HCT116 (cell line): ENCODE measurements at places on chromosomes 2 and 18. TPM values are rescaled to one million over a fixed set of nuclear protein-coding genes. Genes with fewer than 3 reads are reported as not detected.

Gene CACNB4
- total RNA-seq: 2.0 TPM

Gene PRKAG3
- not detected for total RNA-seq

Gene PRADC1
- 8.6 TPM for total RNA-seq

Gene TCF7L1
- 10.3 TPM for total RNA-seq

Gene SERPINB3
- total RNA-seq: not detected

Gene LINC00305
- not detected for total RNA-seq

Gene DOCK10
- total RNA-seq: 0.54 TPM

Gene CERKL
- 0.66 TPM for total RNA-seq

Gene ERFE
- 17.3 TPM for total RNA-seq

Gene SLC35G4
- not detected for total RNA-seq

Gene ASPRV1
- 1.1 TPM for total RNA-seq

Gene ABCG8
- 0.05 TPM for total RNA-seq

GRCh38 chr2:207681431-207681830, 30.0 kb upstream of the CCNYL1 start:
- DNase-seq: no peak

DNA sequence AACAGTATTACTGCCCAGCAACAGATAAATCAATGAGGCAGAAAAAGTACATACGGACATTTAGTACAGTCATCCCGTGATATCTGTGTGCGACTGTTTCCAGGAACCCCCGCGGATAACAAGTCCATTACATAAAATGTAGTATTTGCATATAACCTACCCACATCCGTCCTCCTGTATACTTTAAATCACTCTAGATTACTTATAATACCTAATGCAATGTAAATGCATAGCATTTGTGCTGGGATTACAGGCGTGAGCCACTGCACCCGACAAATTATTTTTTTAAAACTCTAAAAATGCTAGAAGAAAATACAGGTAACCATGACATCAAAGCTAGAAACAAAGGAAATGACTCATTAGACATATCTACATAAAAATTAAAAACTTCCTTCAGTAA, 91.6 kb downstream of the FAM161A start:
- DNase-seq: no peak

- peak; percentile 13 for DNase-seq
Observed at GRCh38 chr2:173752152-173752551, 213.0 kb downstream of the SP3 start.

GRCh38 chr2:119197529-119198239, 25.9 kb upstream of the STEAP3 start:
- DNase-seq: no peak

DNA sequence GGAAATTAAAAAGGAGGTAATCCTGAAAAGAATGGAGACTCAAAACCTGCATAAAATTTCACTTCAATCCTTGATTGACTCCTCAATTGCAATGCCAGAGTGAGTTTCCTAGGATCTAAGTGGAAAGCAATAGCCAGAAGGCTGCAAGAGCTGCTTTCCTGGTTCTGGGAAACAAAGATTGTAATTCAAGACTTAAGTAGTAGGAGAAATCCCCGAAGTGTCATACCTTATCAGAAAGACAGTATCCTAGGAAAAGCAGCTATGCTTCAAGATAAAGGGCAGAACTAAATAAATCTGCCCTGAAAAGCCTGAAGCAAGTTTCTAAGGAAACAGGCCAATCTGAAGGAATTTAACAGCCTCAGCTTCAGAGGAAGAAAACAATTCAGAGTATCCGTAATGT, 390.2 kb downstream of the DSC3 start:
- DNase-seq: no peak

DNA sequence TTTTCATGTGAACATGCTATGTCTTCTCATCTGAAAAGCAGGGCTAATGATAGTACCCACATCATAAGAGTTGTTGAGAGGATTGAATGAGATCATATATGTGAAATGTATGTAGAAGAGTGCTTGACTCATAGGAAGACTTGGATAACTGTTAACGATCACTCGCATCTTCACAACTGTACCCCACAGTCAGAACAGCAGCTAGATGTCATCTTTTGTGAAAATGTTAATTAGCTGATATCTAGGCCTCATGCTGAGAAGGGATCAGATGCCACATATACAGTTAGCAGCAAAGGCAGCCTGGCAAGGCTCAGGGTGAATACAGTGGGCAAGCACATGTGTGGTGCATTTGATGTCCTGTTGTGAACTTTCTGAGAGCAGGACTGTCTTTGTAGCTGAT, 24.2 kb downstream of the MAP3K20 start:
- no peak for DNase-seq

DNA sequence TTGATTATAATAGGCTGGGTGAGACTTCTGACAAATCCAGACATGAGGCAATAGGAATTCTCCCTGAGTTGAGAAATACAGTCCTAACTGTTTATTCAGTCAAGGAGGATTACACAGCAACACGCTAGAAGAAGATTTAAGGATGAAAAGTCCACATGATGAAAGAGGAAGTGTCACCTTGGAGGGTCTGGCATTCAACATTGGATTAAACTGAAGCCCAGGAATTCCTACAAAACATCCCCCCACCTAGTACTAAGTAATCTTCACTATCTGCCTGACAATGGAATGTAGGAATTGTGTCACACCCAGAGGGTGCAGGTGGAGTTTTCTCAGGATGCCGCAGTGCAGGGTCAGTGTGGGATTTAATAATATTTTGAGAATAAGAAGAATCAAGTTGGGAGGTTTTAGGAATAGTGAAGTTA, 142.4 kb downstream of the SOCS6 start:
- no peak for DNase-seq

DNA sequence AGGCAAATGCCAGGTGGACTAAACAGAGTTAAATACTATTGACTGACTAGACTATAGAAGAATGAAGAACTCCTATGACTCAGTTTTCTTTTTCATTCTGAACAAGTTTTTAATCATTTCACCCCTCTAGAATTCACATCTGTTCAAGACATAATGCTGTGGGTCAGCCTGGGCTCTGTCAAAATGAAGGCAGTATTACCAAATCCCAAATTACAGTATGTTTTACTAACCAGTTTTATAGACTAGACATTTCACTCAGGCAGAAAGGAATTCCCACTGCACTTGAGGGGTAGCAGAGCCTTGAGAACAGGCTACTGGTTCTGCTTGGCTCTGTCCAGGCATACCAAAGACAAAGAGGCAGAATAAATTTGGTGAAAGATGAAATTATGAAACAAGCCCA, 511.7 kb downstream of the EPHA4 start:
- DNase-seq: no peak

DNA sequence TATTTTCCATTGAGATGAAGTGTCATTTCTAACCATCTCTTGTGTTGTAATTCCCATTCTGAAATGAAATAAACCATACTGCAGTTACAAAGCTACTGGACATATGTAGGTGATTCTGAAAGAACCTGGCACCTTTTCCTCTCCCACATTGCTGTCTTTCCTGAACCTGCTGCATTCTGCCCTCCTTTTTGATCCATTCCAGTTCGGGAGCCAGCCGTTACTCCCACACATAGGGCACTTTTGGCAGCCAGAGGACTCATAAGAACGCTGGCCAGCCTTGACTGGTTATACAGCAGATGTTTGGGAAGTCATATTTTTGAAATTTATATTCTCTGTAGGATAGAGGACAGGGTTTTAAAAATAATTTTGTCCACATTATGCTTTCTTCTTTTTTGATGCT, 369.8 kb upstream of the CDH7 start:
- DNase-seq: no peak

- no peak for DNase-seq
Observed at GRCh38 chr2:73117441-73117840, 4.7 kb upstream of the RAB11FIP5 start.

DNA sequence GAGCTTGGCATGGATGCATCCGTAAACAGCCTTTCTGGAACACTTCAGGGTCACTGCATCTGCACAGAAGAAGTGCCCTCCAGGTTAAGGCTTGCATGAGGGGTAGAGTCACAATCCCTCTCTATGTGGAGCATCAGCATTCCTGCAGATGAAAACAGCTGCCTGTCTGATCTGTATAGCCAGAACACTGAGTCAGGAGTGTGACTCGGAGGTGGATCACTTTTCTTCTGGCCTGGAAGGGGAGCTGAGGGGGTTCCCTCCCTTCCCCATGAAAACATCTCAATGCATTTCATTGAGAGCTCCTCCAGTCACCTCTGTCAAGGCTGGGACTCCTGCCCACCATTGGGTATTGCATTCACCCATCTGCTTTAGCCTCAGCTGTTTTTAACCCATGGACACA, 72.5 kb upstream of the SERPINE2 start:
- peak; percentile 31 for DNase-seq

DNA sequence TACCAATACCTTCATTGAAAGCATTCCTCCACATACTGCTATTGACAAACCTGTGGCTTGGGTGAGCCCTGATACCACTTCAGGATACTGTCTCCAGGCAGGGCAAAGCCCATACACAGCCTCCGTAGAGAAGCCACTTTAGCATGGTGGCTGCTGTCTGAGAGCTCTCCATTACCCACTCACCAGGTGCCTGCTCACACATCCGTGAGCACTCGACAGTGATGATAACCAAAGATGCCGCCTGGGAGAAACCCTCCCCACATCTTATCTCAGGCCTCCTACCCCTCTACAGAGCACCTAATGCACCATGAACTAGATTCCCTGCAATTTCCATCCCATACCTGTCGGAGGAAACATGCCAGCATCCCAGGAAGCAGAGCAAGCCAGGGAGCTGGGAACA, 57.6 kb upstream of the KLHL29 start:
- no peak for DNase-seq

DNA sequence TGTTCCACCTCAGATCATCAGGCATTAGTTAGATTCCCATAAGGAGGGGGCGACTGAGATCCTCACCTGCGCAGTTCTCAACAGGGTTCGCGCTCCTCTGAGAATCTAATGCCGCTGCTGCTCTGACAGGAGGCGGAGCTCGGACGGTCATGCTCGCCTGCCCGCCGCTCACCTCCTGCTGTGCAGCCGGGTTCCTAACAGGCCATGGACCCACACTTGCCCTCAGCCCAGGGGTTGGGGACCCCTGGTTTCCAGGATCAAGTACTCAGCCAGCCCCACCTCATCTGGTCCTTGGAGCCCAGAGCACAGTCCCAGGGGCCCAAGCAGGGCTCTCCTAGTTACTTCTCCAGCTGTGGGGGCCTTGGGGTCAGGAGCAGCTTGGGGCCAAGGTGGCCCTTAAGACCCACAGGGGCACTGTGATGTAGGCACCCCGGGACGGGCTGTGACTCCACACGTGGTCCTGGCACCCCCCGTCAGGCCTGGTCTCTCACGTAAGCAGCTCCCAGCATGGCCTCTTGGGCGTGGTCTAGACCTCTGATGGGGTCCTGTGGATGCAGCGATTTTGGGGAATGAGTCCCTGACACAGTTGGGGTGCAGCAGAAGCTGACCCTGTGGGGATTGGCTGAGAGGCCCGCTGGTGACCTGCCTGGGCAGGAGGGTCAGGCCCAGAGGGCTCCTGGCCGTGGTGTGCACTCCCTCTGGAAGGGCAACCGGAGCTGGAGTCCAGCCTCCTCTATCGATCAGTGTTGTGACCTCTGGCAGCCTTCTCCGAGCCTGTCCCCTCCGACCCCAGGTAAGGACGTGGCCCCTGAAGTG, 28.3 kb upstream of the OTOS start:
- no peak for DNase-seq

DNA sequence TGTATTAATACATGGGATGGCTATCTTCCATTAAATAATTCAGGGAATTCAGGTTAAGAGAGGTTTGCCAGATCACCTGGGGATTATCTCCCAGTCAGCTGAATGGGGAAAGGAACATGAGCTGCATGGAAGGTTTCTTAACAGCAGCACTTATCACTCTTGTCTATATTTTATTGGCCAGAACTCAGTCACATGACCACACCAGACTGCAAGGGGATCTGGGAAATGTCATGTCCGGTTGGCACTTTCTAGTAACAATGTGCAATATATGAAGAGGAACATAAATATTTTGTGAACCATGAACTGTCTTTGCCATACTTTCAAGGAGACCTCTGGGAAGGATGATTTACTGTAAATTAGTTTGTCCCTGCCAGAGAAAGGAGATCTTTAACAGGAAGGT, 599.1 kb downstream of the SLC4A3 start:
- no peak for DNase-seq

GRCh38 chr18:5717256-5717655, 173.5 kb upstream of the EPB41L3 start:
- no peak for DNase-seq

- DNase-seq: no peak
Observed at GRCh38 chr2:107466241-107466640, 360.5 kb upstream of the RGPD4 start.

- DNase-seq: no peak
Observed at GRCh38 chr18:78494204-78495085, 485.2 kb upstream of the SALL3 start.

DNA sequence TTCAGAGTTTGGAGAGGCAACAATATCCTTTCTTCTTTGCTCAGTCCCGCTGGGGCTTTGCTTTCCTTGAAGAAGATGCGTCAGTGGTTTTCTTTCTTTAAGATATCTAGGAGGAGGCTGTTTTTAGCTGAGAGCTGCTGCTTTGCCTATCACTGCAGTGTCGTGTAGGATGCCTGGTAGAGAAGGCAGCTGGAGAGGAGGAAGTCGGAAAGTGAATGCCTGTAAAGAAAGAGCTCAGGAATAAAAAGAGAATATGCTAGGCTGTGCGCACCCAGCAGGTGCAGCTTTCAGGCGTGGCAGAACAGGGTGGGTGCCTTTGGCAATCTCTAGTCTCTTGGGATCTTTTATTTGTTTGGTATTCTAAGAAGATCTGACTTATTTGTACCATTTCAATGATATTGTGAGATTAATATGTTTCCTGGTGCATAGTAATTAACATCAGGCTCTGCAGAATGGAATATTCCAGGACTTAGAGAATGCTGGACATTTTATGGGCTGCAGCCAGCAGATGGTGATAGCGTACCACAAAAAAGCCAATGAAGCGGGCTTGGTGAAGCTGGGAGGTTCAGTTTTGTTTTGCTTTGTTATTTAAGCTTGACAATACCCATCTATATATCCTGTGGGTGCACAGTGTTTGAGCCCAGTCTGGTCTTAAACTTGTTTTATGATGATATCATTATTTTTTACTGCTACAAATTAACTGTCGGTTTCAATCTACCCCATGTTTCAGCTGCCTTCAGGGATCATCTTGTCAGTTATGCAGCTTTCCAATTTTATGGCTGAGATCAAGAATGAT, 34.9 kb downstream of the CAVIN2 start:
- DNase-seq: peak; percentile 53

- DNase-seq: no peak
Observed at GRCh38 chr2:241201445-241202267, 13.2 kb downstream of the ANO7 start.

DNA sequence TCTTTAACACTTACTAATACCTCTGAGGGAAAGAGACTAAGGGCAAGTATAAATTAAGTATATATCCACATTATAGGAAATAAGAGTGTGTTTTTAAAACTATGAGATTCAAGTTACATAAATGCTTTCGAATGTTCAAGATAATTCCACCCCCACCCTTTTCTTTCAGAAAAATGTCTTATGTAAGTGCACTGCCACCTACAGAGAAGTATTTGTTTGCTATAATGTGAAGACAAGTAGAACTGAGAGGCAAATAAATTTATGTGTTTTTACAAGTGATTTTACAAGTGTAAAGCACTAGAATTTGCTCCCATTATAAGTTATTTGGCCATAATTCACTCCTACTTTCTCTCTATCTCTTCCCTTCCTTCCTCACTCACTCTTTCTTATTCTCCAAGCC, 99.9 kb upstream of the CRACDL start:
- no peak for DNase-seq

GRCh38 chr2:19050354-19050753, 308.1 kb downstream of the OSR1 start:
- no peak for DNase-seq

- DNase-seq: peak; percentile 98
Observed at GRCh38 chr2:181810823-181811695, 80.5 kb upstream of the ITPRID2 start.
